ENCODE measurements at places on chromosomes 6 and 20.

GRCh38 chr6:45609141-45609638 is 231.5 kb upstream of the SUPT3H start:
- no peak for DNase-seq

DNA sequence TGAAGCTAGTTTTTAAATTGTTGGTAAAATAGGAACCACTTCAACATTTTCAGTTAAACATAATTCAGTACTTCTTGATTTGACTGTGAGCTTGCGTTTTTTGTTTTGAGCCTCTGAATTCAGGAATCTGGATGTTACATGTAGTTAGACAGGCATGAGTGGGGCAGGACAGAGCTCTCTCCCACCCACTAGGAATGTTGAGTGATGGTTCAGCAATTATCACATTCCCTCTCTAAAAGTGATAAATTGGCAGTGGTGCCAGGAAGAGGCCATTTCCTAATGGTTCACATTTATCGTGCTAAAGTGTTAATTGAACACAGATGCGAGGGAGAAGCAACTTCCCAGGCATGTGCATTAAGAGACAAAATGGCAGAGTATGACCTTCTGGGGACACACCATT is 465.5 kb upstream of the HTR1E start:
- DNase-seq: no peak

- no peak for DNase-seq
These were observed 19.5 kb downstream of the BTBD3 start for GRCh38 chr20:11937230-11937629.

DNA sequence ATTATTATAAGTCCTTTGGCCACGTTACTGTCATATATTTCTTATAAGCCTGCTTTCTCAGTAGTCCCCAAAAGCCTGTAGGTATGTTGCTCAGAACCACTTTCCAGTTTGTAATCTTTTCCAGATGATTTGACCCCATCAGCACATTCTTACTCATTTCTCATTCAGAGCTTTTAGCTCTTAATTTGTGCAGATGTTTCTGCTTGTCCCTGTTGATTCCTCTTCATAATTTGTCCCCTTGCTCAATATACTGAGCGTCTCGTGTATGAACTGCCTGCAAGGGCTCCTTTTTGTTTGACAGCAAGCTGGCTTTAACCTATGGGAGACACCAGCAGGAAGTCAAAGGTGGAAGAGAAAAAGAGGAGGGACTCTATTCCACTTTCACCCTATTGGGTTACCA is 733.8 kb upstream of the GJE1 start:
- no peak for DNase-seq

DNA sequence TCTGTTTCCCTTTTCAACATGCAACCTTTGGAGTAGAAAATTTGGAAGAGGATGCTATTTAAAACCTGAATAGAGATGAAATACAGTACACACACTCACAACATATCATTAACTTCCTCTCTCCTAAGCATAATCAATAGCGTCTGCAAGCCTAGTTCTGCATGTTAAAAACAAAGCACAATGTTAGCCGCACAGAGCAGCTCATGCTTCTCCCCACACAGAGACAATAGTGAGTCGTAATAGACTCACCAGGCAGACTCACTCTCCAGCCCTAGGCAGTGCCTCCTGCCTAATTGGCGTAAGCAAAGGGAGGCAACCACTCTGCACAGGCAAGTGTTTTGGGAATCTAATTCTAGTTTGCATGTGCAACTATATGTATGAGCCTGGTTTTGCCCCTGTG is 45.8 kb upstream of the ARID1B start:
- no peak for DNase-seq

DNA sequence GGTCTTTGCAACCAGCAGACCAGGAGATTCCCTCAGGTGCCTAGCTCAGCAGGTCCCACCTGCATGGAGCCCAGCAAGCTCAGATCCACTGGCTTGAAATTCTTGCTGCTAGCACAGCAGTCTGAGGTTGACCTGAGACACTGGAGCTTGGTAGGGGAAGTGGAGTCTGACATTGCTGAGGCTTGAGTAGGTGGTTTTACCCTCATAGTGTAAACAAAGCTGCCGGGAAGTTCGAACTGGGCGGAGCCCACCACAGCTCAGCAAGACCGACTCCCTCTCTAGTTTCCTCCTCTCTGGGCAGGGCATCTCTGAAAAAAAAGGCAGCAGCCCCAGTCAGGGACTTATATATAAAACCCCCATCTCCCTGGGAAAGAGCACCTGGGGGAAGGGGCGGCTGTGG is 34.3 kb downstream of the PRSS35 start:
- no peak for DNase-seq

DNA sequence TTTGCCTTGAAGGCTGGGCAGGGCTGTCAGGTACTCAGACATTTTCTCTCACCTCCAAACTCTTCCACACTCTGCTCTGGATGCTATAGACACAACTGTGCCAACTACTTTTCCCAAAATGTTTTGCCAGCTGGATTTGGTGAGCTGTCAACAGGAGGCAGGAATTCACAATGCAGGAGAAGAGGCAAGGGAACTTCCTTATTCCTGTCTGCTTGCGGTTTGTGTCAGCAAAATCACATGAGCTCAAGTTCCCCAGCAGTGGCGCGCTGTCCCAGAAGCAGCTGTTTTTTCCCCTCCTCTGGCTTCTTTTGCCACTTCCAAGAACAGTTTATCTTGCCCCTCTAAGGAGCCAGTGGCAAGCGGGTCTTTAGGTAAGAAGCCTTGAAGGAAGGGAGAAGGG is 608.2 kb downstream of the PRKN start:
- no peak for DNase-seq

DNA sequence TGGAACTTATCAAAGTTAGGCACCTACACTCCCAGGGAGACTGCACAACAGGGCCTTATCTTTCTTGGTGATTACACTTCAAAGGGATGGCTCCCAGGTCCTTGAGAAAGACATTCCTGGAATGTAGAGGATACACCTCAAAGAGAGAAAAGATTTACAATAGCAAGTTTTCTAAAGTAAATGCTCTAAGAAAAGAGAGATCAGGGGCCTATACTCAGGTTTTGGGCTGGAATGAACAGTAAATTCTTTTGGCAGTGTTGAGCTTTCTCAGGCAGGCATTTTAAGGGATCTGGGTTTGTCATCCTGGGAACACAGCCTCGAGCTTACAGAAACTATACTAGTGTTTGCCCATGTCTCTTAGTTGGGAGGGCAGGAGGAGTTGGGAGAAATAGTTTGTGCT is 31.7 kb upstream of the ME1 start:
- DNase-seq: no peak

DNA sequence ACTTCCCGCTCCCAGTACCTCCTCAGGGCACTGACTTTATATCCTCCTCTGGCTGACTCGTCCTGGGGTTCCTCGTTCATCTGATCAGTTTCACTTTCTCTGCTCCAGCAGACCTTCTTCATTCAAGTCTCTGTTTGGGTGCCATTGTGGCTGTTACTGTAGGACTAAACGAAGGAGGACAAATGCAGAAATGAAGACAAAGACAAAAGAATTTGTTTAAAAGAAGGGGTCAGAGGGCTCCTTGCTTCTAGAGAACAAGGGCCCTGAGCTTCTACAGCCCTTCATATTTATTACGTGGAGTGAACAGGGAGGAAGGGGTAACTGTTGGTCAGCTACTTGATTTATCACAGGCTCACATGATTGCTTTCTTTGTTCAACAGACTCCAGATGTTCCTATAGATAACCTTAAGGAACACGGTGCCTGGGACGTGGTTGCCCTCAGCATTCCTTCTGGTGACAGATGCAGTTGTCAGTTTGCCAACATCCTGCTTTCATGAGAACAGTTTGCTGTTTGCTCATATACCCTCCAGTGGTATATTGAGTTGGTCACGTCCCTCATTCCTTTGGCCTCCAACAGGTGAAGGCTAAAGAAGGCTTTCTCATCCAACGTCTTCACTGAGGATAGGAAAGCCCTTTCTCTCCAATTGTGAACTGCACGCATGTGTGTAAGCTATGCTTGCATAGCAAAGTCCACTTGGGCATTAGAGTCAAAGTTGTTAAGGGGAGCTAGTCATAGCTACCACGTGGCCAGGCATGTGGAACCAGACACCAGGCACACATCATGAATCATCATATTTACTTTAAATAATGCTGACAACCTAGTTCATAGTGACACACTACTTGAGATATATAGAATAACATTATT is 69.1 kb upstream of the BTN3A2 start:
- DNase-seq: no peak

- no peak for DNase-seq
These were observed 107.1 kb downstream of the CEBPB start for GRCh38 chr20:50297498-50298376.

DNA sequence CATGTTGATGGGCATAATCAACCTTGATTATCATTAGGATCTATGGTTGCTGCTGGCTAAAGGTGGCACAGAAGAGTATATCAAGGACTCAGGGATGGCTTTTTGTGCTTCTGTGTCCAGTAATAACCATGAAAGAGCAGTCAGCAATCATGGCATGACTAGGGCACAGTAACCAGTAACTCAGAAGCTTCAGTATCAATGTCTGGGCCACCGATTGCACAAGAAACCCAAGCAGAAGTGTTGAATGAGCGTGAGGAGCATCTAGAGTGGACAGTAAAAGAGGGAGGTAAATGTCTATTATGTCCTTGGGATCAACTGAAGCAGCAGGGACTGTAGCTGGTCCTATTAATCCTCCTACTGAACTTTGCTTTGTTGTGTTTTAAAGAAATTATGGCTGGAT is 81.5 kb upstream of the F13A1 start:
- DNase-seq: no peak

- no peak for DNase-seq
These were observed 7.6 kb downstream of the GNAS-AS1 start for GRCh38 chr20:58843128-58843556.

- no peak for DNase-seq
These were observed 231.2 kb upstream of the ARID1B start for GRCh38 chr6:156545931-156546330.

GRCh38 chr20:21661488-21662055 is 43.9 kb upstream of the PAX1 start:
- no peak for DNase-seq

Measured in D721Med (cell line).